Stimulated activated CD4-positive, alpha-beta T cell treated with anti-CD3 and anti-CD28 coated beads, TNF-alpha, amount 100 ng/mL, for 1 hour (primary cell): ENCODE measurements at places on chromosomes 4 and X.

DNA sequence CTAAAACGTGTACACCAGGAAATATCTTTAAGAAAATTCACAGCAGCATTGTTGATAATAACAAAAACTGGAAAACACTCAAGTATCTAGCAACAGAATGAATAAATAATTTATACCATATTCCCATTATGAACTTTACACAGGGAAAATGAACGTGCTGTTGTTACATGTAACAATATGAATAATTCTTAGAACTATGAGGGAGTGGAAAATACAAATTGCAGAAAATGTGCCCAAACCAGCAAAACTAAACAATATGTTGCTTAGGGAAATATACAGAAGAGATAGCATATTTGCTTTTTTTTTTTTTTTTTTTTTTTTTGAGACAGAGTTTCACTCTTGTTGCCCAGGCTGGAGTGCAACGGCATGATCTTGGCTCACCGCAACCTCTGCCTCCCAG lies 14.8 kb upstream of the FAT1 start:
- no peak for DNase-seq

DNA sequence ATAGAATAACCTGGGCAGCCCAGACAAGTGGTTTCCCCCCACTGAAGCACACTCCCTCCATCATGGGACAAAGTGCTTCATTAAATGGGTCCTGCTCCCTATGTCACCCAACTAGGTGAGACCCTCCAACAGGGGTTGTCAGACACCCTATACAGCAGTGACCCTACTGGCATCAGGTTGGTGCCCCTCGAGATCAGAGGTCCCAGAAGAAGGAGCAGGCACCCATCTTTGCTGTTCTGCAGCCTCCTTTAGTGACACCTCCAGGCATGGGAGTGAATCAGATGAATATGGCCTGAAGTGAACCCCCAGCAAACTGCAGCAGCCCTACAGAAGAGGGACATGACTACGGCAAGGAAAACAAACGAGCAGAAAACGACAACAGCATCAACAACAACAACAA lies 11.1 kb downstream of the NELFA start:
- no peak for DNase-seq

DNA sequence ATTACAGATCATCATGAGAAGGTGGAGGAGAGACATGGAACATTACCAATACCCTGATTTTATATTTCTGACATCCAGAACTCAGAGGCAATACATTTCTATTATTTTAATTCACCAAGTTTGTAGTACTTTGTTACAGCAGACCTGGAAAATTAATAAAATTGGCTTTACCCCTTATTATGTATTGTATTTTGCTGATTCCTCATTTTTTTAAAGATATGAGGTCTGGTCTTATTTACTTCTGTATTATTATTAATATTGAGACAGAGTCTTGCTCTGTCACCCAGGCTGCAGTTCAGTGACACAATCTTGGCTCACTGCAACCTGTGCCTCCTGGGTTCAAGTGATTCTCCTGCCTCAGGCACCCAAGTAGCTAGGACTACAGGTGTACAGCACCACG lies 357.3 kb upstream of the TECRL start:
- no peak for DNase-seq

- DNase-seq, result no peak
Observed at GRCh38 chr4:156505341-156505955, 466.2 kb downstream of the PDGFC start.

- DNase-seq, result no peak
Observed at GRCh38 chr4:4227510-4228355, 1.0 kb upstream of the OTOP1 start.

- no peak for DNase-seq
Observed at GRCh38 chr4:115969756-115970155, 856.3 kb upstream of the NDST4 start.
